Activated naive CD4-positive, alpha-beta T cell treated with anti-CD3 and anti-CD28 coated beads, Interleukin-2, amount 50 U/mL, for 16 hours (primary cell): ENCODE measurements at places on chromosomes 6 and 20.

DNA sequence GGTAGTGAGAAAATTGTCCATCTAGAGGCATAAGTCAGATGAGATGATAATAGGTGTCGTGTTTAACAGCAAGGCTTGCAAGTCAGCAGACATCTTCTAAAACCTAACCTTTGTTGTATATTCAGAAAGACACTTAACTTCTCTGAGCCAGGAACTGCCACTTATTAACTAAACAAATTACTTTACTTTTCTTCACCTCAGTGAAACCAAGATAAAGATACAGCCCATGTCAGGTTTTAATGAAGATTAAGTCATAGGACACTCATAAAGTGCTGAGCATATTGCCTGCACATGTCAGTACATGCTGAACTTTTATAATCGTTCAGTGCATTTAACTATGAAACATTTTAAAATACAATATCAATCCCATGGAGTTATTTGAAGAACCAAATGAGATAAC lies 286.8 kb downstream of the NKAIN2 start:
- DNase-seq, result no peak

- no peak for DNase-seq
These were observed 149.4 kb upstream of the OGFRL1 start for GRCh38 chr6:71139249-71139648.

DNA sequence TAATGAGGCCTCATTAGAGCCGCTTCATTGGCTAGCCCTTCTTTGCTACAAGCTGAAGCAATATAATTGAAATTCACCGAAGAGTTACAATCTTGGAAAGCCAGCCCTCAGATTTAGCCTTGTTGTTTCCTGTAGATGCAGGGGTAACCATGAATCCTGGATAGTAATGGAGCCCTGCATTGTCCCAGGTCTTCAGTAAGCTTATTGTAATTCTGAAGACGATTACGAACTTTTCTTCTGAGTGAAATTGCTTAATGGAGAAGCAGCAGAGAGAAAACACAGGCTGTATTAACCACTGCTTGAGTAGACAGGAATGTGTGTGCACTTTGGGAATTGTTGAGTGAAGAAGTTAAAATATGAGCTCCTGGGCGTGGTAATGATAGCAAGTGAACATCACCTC lies 26.3 kb upstream of the NAA20 start:
- no peak for DNase-seq

DNA sequence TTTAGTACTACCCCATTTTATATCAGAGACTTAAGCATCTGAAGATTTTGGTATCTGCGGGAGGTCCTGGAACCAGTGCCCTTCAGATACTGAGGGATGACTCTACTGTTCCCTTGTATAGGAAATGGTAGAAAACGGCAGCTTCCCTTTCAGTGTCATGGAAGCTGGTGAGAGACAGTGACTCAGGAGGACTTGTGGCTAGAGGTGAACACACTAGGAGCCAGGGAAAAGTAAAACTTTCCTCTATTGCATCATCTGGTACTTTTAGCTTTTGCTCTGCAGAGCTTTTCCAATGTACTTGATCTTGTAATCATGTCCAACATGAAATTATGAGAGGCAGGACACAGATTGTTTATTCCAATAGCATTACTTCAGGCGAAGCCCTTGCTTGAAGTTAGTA lies 45.0 kb downstream of the RNF144B start:
- no peak for DNase-seq

GRCh38 chr6:35484921-35485392 lies 11.9 kb downstream of the TEAD3 start:
- no peak for DNase-seq
